ENCODE measurements at places on chromosomes 6 and 20.

DNA sequence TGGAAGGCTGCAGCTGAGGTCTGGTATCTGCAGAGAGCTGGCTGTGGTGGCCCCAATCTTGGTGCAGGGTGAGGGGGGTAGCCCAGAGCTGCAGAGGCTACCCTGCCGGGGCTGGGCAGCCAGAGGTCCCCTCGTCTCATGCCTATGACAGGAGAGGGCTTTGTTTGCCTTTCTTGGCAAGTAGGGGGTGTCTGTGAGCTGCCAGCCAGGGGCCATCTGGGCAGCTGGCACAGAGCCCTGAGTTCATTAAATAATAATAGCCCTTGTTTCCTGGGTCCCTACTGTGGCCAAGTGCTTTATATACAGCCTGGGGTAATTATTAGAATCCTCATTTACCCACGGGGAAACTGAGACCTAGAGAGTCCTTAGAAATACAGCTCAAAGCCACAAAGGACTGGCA lies 66.6 kb downstream of the EZR start:
- DNase-seq: no peak

DNA sequence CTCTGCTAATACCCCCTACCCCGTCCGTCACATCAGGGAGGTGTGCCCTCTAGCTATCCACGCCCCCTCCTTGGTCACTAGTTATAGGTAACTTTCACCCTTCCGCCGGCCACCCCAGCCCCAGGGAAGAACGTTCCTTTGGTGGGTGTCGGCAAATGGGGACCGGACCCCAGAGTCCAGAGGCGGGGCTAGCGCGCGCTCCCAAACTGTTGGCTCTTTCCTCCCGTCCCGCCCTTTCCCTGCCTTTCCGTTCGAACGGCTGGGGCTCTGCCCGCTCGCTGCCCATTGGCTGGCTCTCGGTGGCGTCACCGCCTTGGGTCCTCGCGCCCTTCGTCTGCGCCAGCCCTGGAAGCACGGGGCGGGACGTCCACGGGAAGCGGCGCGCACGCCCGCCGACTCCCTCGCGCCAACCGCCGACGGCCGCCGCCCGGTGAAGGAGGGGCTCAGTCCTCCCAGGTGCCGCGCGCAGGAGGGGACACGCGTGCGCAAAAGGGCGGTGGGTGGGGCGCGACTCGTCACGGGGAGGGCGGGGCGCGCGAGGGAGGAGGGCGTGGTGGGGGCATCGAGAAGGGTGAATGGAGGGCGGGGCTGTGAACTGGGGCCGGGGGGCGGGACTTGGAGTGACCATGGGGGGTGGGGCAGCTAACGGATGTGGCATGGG lies 634 bp upstream of the PHF1 start:
- DNase-seq: peak; percentile 99

GRCh38 chr6:28567506-28567905 lies 41.8 kb downstream of the GPX5 start:
- DNase-seq: no peak

DNA sequence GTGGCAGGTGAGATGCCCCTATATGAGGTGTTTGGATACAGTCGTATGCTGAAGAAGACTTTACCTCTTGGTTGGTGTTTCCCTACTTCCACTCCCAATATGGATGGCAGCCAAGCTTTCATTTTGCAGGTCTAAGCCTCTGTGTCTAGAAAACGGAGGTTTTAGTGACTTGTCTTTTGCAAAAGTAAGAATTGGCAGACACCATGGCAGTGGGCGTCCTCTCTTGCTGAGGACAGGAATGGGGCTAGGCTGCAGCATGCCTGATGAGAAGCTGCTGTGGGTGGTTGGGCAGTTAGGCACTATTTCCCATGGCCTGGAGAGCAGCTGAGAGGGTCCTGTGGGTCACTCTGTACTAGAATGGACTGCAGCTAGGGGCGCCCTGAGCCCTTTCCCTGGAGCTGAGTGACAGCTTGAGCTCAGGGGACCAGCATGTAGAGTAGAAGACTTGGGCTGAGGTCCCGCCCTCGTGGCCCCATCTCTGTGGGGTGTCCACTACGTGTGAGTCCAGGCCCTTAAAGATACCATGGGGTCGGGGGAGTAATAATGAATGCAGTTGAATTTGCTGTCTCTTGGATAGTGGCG lies 127.4 kb downstream of the CDH26 start:
- no peak for DNase-seq

DNA sequence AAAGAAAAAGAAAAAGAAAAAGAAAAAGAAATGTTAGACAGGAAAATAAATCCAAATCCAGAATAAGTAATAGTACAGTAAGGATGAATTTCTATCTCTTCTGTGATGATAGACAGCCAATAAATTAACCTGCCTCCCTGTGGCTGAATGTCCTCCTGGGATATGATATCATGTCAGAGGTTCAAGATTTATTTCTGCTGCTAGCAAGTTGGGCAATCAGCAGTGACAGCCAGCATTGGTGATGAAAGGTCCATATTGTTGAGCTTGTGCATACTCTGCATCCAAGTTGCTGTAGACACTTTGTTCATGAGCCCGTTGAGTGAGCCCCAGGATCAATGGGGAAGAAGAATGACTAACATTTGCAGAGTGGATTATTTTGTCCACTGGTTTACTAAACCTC lies 44.9 kb upstream of the CEP85L start:
- no peak for DNase-seq

- DNase-seq: no peak
Measured at GRCh38 chr6:97626671-97627441, 343.8 kb upstream of the MMS22L start.

GRCh38 chr6:97460394-97461080 lies 177.5 kb upstream of the MMS22L start:
- no peak for DNase-seq

GRCh38 chr6:143322386-143322785 lies 128.1 kb downstream of the ADAT2 start:
- no peak for DNase-seq

DNA sequence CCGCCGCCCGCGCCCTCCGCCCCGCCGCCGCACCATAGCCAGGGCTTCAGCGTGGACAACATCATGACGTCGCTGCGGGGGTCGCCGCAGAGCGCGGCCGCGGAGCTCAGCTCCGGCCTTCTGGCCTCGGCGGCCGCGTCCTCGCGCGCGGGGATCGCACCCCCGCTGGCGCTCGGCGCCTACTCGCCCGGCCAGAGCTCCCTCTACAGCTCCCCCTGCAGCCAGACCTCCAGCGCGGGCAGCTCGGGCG lies 1.5 kb downstream of the FOXC1 start:
- DNase-seq: no peak

- DNase-seq: no peak
Measured at GRCh38 chr6:41200296-41200900, 551 bp downstream of the TREML2 start.

DNA sequence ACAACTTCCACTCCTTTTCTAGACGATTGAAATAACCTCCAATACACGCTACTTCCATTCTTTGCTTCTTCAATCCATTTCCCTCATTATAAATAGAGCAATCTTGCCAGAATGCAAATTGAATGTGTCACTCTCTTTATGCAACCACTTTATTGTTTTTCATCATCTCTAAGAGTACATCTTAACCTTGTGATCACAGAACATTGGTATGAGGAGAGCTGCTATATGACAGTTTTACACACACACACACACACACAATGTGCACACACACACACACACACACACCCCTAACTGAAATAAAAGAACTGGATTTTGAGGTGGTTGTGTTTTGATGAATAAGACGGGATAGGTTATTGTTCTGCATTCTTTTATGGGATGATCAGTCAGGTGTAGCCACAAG lies 187.0 kb downstream of the HDGFL1 start:
- no peak for DNase-seq

GRCh38 chr6:111566873-111567517 lies 38.7 kb downstream of the TRAF3IP2 start:
- no peak for DNase-seq

DNA sequence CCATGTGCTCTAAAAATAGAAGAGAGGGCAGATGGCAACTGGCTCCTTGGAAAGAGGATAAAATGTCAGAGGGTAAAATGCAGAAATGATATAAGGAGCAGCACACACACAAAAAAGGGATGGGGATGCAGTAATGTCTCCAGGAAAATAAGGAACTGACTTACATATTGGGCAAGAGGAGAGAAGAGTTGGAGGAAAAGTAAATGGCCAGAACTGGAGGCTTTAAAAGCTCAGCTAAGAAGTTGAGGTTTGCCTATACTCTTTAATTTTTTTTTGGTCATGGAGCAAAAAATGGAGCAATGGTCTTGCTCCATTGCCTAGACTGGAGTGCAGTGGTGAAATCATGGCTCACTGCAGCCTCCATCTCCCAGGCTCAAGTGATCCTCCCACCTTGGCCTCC lies 93.7 kb downstream of the SULF2 start:
- no peak for DNase-seq

GRCh38 chr6:63349401-63349800 lies 29.6 kb upstream of the LGSN start:
- no peak for DNase-seq

DNA sequence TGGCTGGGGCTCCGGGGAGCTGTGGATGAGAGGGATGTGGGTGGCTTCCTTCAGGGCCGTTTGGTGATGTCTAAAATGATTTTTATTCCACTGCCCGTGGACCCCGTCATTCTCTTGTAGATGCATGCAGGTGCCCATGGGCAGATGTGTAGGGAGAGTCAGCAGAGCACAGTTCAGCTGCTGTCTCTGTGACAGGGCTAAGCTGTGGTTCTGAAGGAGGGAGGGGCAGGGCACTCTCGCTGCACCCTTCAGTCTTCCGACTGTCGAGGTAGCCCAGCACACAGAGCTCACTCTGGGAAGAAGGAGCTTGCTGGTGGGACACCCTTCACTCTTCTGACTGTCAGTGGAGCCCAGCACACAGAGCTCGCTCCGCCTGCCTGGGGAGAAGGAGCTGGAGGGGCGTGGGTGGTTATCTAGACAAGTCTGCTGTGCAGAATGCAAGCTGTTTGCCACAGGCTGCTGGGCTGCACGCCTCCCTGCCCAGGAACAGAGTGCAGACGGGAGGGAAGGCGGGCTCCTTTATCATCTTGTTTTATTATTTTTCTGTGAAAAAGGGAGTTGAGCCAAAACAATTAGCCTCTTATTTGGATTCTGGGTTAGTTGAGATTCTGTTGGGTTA lies 28.4 kb upstream of the ADRM1 start:
- DNase-seq: no peak

DNA sequence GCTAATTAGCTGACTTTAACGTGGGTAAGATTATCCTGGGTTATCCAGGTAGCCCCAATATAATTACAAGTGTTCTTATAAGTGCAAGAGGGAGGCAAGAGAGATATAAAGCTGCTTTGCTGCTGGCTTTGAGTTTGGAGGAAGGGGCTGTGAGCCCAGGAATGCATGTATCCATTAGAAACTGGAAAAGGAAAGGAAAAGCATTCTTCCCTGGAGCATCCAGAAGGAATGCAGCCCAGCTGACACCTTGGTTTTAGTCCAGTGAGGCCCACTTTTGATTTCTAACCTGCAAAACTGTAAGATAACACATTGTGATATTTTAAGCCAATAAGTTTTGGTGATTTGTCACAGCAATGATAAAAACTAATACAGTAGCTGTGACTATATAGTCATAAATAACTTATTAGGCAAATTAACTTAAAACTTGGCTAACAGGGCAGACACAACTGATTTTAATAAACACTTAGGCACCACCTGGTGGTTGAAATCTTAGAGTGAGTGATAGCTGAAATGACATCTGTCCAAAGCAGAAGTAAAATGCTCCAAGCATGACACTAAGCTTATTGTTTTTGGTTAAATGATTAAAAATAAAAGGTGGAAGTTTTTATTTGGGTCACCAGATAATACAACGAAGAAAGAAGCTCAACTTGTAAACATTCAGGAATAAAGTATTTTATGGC lies 35.6 kb downstream of the ADGRF4 start:
- no peak for DNase-seq

DNA sequence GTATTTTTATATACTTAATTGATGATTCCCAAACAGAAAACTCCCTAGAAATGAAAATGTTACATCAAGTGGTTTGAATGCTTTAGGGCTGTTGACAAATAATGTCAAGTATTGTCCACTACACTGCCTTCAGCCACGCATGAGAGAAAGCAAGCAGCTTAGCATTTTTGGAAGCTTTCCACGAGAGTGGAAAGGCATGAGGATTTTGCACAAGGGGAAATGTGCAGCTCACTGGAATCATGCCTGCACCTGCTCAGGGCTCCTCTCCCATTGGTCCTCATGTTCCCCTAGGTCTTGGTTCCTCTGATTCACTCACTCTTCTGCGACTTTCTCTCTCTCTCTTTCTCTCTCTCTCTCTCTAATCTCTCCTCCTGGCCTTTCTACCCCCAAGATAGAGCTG lies 439.5 kb upstream of the CDH4 start:
- DNase-seq: no peak

DNA sequence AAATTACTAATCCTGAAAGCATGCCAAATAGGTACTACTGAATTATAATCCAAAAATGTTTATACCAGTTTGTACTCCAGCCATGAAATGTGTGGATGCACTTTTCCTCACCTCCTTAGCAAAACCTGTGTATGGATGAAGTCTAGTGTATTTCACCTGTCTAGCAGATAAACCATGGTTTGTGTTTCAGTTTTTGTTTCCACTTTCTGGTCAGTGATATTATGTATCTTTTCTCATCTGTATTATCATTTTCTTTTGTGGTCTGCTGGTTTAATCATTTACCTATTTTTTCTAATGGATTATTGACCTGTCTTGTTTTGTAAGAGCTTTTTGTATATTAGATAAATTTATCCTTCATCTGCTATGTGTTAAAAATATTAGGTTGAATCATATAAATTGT lies 41.0 kb upstream of the TMEM217 start:
- no peak for DNase-seq

GRCh38 chr20:32841632-32842031 lies 17.1 kb upstream of the EFCAB8 start:
- no peak for DNase-seq

DNA sequence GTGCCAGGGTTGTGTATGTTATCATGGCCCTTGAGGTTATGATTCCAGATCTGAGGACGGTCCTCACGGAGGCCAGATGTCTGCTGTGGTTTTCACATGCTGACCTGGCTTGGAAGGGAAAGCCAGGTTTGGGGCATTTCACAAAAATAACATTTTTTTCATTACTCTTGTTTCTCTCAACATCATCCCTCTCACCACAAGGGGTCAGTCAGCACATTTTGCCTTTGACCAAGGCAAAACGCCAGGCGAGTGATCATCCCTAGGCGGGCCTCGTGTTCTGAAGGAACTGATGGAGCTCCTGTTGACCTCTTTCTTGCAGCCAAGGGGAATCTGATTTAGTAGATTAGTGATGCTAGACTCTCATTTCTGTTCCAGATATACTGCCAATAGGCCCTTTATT lies 133.5 kb downstream of the TBC1D7 start:
- DNase-seq: no peak

DNA sequence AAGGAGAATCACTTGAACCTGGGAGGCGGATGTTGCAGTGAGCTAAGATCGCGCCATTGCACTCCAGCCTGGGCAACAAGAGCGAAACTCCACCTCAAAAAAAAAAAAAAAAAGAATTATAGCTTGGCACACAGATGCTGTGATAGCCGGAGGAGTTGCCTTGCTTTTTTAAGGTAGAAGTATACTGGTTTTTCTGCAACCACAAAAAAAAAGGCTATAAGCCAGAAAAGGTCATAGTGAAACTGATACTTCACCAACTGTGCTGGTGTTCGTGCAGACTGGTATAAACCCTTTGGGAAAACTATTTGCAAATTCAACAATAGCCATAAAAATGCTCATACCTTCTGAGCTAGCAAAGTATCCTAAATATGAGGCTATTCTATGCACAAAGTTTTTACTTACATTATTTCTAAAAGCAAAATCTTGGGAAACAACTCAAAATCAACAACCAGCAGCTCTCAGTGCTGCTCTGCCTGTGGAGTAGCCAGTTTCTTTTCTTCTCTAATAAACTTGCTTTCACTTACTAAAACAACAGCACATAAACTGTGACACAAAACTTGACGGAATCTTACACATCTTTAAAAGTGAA lies 44.0 kb downstream of the B4GALT5 start:
- no peak for DNase-seq

- no peak for DNase-seq
Measured at GRCh38 chr6:26097268-26097875, 10.1 kb downstream of the HFE start.
